Activated CD4-positive, alpha-beta T cell treated with anti-CD3 and anti-CD28 coated beads for 36 hours (primary cell): ENCODE measurements at places on chromosomes 16 and 17. TPM values are rescaled to one million over a fixed set of nuclear protein-coding genes. Genes with fewer than 3 reads are reported as not detected.

The CYBA gene
- total RNA-seq = 200 TPM

The RASL10B gene
- total RNA-seq = 2.7 TPM

The PFN1 gene
- 1,911 TPM for total RNA-seq

The ALDH3A1 gene
- not detected for total RNA-seq

The ACBD4 gene
- 12.7 TPM for total RNA-seq

The G6PC1 gene
- total RNA-seq = not detected

The GAST gene
- not detected for total RNA-seq

The CD300H gene
- total RNA-seq = not detected

The ITGAX gene
- 6.6 TPM for total RNA-seq

The SOST gene
- not detected for total RNA-seq

The PRAC1 gene
- not detected for total RNA-seq

The GNG13 gene
- total RNA-seq = not detected

The TBC1D3H gene
- total RNA-seq = not detected
